ENCODE measurements at places on chromosomes 7 and 10.

GRCh38 chr7:132355048-132355447, 221.2 kb downstream of the PLXNA4 start:
- no peak for DNase-seq

DNA sequence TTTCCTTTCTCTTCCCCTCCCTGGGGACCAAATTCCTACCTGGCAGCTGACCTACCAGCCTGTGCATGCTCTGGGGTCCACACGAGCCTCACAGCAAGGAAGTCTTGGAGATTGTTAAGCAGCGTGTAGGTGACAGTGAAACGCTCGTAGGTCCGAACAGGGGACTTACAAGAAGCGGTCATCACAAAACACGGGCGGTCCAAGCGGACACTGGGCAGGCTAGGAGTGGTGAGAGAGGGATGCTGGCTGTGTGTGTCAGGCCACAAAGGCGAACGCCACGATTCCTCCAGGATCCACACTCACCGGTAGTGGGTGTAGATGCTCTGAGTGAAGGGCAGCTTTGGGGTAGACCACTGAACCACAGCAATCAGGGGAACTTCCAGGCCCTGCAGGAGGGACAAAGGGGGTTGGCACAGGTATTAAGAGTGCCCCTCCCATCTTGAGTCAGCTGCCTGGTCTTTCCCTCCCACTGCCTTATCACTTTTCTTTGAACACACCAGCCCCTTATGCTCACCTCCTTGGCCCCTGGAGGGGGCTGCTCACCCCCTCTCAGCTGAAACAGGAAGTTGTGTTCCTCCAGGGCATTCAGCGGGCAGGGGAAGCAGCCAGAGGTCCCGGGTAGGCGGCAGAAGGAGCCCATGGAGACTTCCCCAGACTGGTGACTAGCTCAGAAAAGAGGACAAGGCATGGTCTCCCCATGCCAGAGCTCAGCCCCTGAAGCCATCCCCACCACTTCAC, 2.0 kb downstream of the TRAPPC14 start:
- no peak for DNase-seq

DNA sequence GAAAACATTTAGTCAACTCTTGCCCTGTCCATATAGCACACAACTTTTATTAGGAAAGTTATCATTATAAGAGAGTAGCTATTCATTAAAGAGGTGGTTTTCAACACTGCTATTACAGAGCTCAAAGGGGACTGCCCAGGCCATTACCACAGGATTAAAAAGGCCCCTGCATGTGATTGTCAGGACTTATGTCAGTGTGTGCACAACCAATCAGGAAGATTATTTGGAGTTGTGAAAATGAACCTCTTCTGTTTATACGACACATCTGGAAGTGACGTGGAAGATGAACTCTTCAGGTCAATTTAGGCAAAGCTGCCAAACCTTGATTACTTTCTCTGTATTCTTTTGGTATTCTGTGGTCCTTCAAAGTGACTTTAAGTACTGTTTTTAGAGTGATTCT, 14.7 kb downstream of the CCNY start:
- DNase-seq, result no peak

DNA sequence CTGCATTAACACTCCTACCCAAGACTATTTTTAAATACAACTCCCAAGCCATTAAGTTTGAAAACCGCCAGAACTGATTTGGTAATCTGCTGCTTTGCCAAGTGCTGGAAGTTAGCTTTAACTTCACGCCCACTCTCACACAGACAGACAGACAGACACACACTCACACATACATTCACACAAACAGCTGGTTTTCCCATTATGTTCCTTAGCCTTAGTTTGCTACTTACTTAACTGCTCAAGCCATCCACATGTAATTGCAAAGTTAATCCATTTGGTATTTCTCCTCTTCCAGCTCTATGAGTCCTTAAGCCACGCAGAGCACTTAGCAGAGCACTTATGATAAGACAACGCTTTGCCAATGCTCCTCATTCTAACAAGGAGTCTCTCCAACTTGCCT, 8.3 kb downstream of the COBL start:
- DNase-seq, result no peak

DNA sequence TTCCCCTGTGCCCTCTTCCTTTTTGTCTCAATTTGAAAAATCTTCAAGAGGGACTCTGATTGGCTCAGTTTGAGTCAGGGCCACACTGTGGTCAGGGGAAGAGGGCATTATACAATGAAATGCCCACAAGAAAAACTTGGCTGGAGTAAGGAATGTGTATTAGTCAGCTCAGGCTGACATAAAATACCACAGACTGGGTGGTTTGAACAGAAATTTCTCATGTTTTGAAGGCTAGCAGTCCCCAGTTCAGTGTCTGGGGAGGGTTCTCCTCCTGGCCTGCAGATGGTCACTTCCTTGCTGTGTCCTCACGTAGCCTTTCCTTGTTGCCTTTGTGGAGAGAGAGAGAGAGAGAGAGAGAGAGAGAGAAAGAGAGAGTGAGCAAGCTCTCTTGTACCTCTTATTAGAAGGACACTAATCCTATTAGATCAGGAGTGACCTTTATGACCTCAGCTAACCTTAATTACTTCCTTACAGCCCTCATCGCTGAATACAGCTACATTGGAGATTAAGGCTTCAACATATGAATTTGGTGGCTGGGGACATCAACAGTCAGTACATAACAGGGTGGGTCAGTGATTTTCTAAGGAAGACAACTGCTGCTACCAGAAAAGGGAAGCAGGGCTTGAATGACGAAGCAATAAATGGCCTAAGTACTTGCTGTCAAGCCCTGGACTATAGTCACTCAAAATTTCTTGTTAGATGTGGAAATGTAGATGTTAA, 25.8 kb upstream of the FAM13C start:
- DNase-seq, result no peak

- no peak for DNase-seq
These were observed 3.2 kb downstream of the CYP26A1 start for GRCh38 chr10:93076871-93077270.

DNA sequence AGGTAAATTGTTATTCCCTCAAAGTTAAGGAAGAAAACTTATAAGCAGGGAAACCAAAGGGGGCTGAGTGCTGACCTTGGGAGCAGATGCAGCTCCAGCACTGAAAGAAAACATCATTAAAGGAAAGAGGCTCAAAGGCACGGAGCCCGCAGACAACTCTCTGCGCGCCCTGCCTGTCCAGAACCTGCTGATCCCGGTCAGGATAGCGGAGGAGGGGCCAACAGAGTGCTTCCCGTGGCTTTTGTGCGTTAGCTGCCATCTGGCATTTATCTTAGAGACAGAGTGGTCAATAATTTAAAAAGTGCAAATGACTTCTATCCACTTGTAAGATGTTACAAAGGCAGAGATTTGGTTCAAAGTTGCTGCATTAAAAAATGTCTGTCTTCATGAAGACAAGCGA, 162.1 kb downstream of the FANK1 start:
- no peak for DNase-seq

- no peak for DNase-seq
These were observed 60.2 kb downstream of the FIGNL1 start for GRCh38 chr7:50389961-50390360.

DNA sequence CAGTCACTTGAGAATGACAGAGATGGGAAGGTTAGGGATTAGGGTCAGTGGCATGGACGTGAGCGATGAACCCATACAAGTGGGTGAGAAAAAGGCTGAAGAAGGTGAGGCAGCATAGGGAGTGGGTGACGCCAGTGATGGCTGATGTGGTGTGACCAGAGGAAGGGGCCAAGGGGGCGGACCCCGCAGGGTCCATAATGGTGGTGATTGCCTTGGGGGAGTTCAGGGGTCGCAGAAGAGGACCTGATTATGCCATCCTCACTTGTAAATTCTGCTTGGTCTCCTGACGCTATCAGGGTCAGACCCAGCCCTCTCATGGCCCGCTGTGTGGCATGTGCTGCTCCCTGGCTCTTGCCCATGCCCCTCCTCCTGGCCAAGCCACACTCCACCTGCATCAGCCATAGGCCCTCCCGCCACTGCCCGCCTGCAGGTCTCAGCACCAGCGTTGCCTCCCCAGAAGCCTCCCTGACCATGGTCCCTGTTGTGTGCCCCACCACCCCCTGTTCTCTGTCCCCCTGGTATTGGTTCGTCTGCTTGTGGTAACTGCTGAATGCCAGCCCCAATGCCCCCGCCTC, 235.7 kb downstream of the EBF3 start:
- no peak for DNase-seq

DNA sequence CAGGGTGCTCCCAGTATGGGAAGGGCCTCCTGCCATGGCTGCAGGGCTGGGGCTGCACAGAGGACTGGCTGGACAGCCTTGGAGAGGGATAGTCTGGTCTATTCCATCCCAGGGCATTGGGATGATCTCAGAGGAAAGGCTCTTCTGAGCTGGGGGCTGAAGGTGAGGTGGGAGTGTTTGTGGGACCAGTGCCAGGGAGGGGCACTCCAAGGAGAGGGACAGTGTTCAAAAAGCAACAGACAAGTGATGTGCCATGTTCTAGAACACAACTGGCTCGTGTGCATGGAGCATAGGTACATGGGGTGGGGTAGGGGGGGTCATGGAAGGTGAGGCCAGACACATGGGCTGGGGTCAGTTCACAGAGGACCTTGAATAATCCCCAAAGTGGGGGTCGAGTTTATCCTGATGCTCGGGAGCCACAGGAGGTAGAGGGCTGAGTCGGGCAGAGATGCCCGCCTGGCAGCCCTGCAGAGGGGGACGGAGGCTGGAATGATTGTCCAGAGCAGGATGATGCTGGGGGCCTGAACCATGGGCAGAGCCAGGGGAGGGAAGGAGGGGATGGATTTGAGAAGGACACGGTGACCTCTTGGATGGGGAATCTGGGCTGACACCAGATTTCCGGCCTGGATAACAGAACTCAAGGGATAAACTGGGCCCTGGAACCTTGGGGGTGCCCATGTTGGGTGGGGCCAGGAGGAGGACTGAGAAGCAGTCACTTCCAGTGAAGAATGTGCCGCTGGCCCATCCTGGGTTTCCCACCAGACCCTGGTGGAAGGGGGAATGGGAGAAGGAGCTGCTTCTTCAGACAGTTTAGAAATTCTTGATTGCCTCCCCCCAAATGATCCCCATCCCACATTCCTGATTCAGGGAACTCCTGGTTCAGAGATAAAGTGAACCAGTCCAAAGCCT, 50.4 kb downstream of the NEURL1 start:
- DNase-seq, result no peak

GRCh38 chr7:5620459-5620881, 161.0 kb downstream of the RNF216 start:
- no peak for DNase-seq

GRCh38 chr10:50346942-50347341, 95.6 kb upstream of the ASAH2 start:
- no peak for DNase-seq

DNA sequence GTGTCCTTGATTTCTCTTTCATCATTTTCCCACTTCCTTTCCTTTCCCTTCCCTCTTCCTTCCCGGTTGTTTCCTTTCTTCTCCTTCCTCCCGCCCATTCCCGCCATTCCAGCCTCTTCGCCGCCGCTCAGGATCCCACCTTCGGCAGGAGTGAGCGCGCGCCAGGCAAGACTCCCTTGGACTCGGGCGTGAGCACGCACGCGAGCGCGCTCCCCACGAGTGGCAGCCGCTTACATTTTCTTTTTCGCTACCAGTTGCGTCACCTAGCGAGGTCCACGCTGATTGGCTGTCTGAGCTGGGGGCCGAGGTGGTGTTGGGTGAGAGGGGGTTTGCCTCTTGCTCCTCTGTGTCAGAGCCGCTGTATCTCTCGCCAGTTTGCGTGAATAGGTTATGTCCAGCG, 11.8 kb downstream of the ZAN start:
- DNase-seq, result no peak

DNA sequence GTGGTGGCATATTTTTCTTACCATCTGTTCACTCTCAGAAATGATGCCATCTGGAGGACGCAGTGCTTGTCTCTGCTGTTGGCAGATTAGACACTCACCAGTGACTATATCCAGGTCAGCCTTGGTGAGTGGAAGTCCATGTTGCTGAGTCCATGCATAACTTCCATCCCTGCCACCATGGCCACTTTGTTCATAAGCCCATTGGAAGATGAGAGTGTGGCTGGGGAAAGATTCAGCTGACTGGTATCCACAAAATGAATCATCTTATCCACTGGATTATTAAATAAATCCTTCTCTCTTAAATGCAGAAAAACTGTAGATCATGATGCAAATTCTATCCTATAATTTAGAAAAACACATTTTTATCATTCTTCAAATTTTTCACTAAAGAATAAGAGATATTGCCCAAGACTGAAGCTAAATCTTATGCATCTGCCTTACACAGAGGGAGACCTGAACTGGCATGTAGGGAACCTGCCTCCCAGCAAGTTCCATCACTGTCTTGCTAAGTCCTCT, 726.9 kb downstream of the TNS3 start:
- no peak for DNase-seq

DNA sequence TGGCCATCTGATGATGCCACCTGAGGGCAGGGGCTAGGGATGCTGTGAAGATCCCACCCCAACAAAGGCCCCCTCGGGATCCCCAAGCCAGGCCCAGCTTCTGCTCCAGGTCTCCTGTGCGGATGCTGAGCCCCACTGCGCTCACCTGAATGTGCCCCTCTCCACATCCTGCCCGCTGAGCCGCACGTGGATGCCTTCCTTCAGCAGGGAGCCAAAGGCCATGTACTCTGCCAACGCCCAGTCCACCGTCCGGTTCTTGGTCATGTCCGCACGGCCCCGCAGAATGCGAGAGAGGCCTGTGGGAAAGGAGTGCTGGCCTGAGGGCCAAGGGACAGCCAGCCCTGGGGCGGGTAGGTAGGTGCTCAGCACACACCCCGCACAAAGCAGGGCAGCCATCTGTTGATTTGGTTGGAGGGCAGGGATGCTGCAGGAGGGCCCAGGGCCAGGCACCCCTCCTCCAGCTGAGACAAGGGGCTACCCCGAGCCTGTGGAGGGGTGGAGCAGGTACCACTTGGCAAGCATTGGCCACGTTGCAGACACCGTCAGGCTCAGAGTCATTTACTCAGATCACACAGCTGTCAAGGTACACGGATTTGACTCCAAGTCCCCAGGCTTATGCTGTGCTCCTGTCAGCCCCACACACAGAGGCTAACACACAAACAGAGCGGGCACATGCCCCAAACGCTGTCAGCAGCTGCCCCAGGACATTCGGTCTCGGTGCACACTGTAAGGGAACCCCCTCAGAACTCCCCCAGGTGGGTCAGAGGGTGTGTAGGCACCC, 19.2 kb downstream of the OGDHL start:
- no peak for DNase-seq

DNA sequence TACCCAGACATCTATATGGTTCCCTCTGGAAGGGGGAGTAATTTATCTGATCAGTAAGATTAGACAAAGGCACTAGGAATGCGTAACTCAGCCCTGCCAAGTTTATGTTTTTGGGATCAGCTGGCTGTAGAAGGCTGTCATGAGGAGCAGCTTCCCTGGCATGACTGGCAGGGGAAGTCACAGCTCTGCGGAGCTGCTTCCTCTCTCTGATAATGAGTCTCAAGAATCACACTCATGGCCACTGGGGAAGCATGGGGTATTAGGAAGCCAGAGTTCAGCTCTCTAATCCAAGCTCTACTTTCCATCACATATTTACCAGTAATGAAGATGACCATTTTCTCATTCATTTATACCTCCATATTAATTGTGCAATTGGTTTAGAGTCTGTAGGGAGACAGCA, 758.9 kb downstream of the GRM8 start:
- no peak for DNase-seq
